ENCODE measurements at places on chromosomes 6 and 20. TPM values are rescaled to one million over a fixed set of nuclear protein-coding genes. Genes with fewer than 3 reads are reported as not detected.

- no peak for DNase-seq
Observed at GRCh38 chr20:33687370-33687915, 1.3 kb upstream of the E2F1 start.

- no peak for DNase-seq
Observed at GRCh38 chr20:8408587-8409307, 276.7 kb downstream of the PLCB1 start.

Gene TNFRSF6B
- 1.6 TPM for polyA plus RNA-seq

Gene WFDC10B
- polyA plus RNA-seq: not detected

GRCh38 chr6:163181666-163182180, 232.8 kb upstream of the QKI start:
- no peak for DNase-seq

Gene RNF182
- 2.9 TPM for polyA plus RNA-seq

DNA sequence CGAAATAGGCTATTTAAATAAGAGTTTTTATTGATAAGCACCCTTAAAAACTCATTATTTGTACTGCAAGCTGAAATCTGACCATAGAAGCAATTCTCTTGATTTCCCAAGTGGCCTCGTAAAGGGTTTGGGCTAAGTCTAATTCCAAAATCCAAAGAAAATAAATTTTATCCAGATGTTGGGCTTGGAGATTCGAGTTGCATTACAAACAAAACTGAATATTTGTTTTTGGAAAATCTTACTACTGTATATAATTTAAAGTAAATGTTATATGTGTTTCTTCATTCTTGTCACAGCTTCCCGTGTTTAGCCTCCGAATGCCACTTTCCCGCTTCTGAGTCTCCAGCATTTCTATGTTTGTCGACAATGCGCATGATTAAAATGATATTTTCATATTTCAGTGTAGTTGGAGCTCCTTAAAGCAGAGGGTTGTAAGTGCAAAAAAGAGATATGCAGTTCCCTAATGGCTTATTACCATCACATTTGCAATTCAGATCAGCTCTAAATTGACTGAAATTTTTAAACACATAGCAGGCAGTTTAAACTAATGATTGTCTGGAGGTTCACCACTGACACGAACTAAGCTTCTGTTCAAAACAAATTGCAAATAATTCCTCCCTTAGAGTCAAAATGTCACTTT, 47.0 kb downstream of the PRL start:
- no peak for DNase-seq

GRCh38 chr6:133889557-133890403, 867 bp downstream of the TCF21 start:
- no peak for DNase-seq
